HAP-1 (cell line): ENCODE measurements at places on chromosomes 2 and 18.

- DNase-seq = no peak
These were observed 20.4 kb upstream of the CCL20 start for GRCh38 chr2:227793148-227793712.

- no peak for DNase-seq
These were observed 45.0 kb downstream of the MTA3 start for GRCh38 chr2:42613281-42614064.

GRCh38 chr18:10121028-10121427, 207.2 kb downstream of the VAPA start:
- no peak for DNase-seq

DNA sequence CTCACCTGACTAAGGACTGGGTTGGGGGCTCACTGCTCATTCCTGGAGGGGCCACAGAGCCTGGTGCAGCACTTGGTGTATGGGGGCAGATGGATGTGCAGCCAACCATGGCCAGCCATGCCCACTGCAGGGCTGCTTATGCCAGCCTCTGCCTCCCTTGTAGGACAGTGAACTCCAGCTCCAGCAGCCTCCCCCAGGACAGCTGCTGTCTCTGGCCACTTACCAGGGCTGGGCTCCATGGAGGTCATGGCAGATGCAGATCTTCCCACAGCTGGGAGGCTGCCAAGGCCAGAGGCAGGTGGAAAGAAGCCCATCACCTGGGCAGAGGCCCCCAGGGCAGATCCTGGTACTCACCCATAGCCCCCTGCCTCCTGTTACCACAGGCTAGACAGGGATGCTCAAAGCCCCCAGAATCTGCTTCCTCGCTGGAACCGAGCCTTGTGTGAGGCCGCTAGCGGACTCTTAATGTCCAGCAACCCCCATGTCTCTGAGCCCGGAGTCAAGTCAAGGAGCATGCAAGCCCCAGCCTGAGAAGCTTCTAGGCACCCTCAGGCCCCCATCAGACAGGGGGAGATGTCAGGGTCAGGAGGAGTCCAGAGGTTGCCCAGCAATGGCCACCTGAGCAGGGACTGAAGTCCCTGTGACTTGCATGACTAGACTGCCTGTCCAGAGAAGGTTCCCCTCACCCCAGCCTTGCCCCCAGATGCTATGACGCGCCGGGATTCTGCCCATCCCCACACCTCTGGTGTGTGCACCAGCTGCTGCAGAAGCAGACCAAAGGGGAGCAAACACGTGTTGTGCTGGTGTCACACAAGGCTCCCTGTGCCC, 123.6 kb downstream of the TWIST2 start:
- DNase-seq = no peak

DNA sequence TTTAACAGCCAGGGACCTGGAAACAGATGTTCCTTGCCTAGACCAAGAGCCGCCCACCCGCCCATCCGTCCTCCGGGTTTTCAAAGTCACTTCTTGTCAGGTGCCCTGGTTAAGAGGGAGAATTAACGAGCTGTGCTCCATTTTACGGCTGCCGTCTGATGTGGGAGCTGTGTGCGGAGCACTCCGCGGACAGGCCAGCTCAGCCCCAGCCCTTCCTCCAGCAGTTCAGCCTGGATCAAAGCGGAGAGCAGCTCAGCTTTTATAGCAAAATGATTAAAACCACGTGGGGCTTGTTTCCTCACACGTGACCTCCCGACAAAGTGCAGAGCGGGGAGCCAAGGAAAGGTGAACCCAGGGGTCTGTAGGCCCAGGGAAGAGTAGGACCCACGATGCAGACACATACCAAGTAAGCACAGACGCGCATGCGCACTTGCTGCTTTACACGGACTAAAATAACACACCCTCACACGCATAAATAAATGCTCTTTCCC, 46.1 kb upstream of the PKDCC start:
- no peak for DNase-seq

DNA sequence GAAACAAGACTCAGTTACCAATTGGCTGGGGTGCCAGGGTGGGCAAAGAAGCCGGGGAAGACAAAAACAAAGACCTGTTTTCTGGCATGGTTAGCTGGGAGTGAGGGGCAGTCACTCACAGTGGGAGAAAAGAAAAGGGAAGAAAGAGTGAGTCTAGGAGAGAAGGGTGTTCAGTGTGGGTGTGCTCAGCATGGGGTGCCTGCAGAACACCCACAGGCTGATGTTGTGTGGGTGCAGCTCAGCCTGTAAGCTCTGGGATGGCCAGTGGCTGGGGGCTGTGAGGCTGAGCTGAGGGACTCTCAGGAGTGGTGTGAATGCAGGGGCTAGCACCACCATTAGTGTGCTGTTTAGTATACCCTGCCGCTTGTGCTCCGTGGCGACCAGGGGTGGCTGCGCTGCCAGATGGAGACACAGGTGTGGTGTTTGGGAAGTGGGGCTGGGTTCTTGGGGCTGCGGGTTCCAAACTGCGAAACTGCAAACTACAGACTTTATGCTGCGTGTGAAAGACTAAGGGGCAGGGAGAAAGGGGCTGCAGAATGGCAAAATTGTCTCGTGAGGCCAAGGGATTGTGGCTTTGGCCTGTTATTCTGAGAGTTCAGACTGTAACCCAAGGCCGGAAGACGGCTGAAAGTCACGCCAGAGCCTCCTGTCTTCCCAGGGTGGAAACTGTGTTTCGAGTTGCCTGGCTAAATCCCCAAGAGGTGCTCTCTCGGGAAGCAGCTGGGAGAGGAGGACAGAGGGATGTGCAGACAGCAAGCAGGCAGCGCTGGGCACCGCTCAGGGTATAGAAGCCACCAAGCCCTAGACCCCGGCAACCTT, 156.3 kb downstream of the TTC32 start:
- DNase-seq = no peak

- peak; percentile 25 for DNase-seq
These were observed 1934.6 kb upstream of the LRRTM1 start for GRCh38 chr2:82239176-82239575.

GRCh38 chr2:218422403-218423086, 3.6 kb downstream of the VIL1 start:
- DNase-seq = no peak

GRCh38 chr2:62554440-62554839, 48.4 kb upstream of the TMEM17 start:
- DNase-seq = no peak

GRCh38 chr18:75116809-75117208, 92.1 kb downstream of the PTGR3 start:
- DNase-seq = no peak

- no peak for DNase-seq
These were observed 51.7 kb upstream of the TFCP2L1 start for GRCh38 chr2:121336528-121337294.

DNA sequence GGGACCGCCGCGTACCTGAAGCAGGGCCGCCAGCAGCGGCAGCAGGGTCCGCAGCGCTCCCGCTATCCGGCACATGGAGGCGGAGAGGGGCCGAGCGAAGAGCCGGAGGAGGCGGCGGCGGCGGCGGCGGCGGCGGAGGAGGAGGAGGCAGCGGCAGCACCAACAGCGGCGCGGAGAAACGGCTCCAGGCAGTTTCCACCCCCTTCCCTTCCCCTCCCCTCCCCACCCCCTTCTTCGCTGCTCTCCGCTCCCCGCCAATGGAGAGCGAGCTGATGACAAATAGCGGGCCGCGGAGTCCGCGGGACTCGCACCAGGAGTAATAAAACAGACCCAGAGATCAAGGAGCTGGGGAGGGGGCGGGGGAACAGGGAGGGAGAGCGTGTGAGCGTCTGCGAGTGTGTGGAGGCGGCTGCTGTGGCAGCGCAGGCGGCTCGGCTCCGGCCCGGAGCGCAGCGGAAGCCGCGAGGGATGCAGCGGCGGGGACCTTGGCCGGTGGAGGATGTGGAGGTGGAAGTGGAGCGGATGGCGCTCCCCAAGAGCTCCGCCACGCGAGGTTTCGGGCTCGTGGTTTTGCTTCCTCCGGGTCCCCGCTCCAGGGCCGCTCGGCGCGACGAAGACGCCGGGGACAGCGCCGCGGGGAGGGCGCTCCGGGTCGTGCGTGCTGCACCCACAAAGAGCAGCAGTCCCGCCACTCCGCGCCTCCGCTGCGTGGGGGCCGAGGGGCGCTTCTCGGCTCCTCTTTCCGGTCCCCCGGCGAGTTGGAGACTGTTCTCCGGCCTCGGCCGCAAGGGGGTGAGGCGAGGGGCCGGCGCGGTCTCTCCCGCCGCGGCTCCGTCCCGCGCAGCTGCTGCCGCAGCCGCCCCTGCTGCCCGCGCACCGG, at the start of gene CDH2:
CDH2 (minus strand) TSS at position 183 of the 880 bp plus-strand sequence; CDS start at position 75, 108 bp downstream.
- DNase-seq = peak; percentile 92

DNA sequence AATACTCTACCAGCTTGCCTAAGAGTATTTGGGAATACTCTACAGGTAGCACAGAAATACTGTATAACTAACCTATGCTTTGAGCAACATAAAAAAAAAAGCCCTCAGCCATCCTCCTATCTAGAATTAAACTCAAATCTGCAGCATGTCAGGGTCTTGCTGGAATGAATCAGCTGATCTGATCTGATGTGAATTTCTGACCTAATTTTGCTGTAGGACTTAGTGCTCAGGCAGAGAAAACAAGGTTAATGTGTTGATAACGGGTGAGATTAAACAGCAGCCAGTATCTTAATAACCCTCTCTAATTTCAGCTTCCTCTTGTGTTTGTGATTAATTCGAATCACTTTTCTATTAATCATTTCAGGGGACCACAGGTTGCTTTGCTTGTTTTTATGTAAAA, 16.3 kb downstream of the NYAP2 start:
- no peak for DNase-seq

DNA sequence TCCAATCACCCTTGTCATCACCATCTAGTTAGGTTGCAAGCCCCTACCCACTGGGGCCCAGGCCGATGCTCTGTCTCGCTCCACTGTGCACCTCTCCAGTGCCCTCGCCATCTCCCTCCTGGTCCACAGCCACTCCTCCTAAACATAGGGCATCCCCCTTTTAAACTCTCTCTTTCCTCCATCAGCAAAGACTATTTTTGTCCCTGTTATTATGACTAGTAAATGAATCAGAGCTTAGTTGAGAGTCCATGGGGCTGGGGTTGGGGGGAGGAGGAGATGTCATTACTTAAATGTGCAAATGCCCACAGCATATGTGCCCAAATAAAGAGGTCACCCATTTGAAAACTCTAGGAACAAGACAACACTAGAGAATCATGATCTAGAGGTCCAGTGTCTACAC, 167.4 kb downstream of the TRABD2A start:
- no peak for DNase-seq

GRCh38 chr2:108315444-108315934, 26.8 kb downstream of the SULT1C2 start:
- DNase-seq = peak; percentile 31

GRCh38 chr2:16005389-16005788, 65.0 kb downstream of the MYCN start:
- no peak for DNase-seq
